ENCODE measurements at places on chromosomes 7 and 10. TPM values are rescaled to one million over a fixed set of nuclear protein-coding genes. Genes with fewer than 3 reads are reported as not detected.

Gene ADARB2
- total RNA-seq = 0.87 TPM

Gene ITGB8
- 0.39 TPM for total RNA-seq

DNA sequence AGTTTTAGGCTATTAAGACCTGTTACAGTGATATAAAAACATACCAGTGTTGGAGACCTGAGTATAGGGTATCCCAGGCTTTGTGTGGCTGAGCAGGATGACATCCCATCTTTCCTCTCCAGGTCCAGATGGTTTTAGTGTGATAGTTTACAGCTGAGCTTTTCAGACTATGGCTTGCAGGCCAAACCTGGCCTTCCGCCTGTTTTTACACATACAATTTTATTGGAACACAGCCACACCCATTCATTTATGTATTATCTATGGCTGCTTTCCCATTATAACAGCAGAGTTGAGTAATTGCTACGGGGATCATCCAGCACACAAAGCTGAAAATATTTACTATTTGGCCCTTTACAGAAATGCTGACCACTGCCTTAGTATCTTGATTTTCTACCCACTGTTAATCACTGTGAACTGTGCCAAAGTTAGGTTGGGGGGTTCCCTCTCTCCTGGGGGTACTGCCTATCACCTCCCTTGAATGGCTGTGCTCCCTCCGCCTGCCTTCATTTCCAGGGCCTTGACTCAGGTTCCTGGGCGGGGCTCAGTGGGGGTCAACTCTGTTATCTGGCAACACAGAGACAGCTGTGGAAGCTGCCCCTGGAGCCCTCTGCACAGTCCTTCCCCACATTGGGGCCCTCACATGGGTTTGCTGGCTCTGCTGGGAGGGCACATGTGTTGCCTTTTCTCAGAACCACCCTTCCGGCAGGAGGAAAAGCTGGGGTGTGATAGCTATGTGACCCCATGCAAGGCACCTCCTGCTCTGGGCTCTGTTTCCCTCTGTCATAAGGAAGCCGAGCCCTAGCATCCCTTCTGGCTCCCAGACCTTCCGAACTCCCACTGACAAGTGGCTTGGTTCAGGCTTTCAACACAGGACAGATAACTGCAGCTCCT is 40.3 kb upstream of the SH2D4B start:
- no peaks in the 10 kb centered on the region for H3K27me3 ChIP-seq
- peak; percentile 30 for DNase-seq
- no peak overlapping the region for H3K4me3 ChIP-seq
- no peaks in the 10 kb centered on the region for H3K36me3 ChIP-seq
- H3K4me1 ChIP-seq = peaks cover 60% of the 10 kb centered on the region

DNA sequence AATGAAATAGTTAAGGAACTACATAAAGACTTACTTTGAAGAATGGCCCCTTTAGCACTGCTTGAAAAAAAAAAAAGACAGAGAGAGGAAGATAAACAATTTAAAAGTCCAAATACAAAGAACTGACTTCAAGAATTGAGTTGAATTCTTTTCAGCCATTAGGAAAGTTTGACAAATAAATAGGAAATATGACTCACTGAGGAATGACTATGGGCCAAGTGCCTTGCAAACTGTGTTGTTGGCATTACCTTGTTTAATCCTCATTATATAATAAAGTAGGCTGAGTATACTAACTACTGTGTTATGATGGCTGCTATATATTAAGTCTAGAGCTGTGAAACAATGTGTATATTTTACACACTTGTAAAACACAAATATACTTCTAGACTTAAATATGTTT is 151.1 kb downstream of the ELMO1 start:
- no peaks in the 10 kb centered on the region for H3K27me3 ChIP-seq
- H3K4me3 ChIP-seq = no peak overlapping the region
- H3K4me1 ChIP-seq = peaks cover 3% of the 10 kb centered on the region
- H3K36me3 ChIP-seq = no peaks in the 10 kb centered on the region
- peak overlapping the region; percentile 31 for H3K27ac ChIP-seq

- H3K4me3 ChIP-seq = no peak overlapping the region
- H3K27me3 ChIP-seq = no peaks in the 10 kb centered on the region
- no peaks in the 10 kb centered on the region for H3K36me3 ChIP-seq
- no peak overlapping the region for H3K27ac ChIP-seq
- H3K4me1 ChIP-seq = peaks cover 24% of the 10 kb centered on the region
These were observed 29.0 kb downstream of the GSTO2 start for GRCh38 chr10:104297697-104298660.
